ENCODE measurements at places on chromosomes 1 and 21. TPM values are rescaled to one million over a fixed set of nuclear protein-coding genes. Genes with fewer than 3 reads are reported as not detected.

DNA sequence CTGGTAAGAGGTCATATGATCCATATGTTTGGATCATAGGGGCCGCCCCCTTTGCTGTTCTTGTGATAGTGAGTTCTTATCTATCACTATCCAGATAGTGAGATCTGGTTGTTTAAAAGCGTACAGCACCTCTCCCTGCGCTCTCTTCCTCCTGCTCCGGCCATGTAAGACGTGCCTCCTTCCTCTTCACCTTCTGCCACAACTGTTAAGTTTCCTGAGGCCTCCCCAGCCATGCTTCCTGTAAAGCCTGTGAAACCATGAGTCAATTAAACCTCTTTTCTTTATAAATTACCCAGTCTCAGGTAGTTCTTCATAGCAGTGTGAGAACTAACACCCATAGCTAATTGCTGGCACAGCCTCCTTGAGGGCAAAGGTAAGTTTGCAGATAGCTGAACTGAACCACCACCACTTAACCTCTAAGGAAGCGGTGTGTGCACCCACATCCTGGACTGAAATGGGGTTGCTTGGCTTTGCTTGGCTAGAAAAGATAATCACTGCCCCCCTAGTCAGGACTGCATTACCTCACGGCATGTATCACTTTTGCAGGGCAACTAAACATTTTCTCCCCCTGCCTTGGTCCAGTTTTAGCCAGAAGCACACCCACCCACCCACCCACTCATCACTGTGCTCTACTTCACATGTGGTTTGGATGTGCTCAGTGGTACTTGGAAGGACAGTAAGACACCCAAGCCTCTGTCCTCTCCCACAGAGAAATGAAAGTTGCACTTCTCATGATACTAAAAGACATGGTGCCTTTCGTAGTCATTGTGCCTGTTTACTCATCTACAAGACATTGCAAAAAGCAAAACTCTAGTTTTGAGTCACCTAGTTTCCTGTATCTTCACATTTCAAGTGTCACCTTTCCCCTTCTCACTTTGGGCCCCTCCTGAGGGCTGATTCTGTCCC, 23.1 kb upstream of the PTAFR start:
- DNase-seq = no peak

DNA sequence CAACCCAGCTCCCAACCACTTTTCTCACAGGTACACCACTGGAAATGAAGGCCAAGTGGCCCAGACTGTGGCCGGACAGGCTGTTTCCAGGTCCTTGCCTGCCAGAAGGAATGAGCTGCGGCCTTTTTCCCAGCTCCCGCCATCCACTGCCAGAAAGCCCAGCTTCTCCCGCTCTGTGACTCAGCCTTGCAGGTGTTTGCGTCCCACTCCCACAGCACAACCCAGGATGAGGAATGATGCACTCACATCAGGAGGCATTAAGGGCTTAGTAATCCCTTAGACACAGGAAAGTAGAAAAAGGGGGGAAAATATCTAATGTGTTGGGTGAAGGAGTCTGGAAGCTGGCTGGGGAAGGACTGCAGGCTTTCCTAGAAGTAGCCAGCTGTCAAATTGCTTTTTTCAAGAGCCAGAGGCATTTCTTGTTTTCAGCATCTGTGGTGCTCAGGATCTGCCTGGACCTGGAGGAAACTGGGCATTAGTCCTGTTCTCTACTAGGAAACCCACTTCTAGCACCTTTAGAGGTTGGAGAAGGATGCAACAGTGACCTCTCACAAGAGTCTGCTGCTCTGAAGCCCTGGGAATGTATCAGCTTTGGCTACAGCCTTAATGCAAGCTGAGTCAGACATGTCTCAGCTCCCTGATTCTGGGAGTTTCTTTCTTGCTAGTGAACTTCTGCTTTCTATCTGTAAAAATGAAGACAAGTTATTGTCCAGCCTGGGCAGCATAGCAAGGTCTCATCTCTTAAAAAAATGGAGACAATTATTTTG, 13.2 kb upstream of the MAP1LC3C start:
- DNase-seq = no peak

GRCh38 chr1:112727716-112728115, 12.6 kb upstream of the PPM1J start:
- no peak for DNase-seq

DNA sequence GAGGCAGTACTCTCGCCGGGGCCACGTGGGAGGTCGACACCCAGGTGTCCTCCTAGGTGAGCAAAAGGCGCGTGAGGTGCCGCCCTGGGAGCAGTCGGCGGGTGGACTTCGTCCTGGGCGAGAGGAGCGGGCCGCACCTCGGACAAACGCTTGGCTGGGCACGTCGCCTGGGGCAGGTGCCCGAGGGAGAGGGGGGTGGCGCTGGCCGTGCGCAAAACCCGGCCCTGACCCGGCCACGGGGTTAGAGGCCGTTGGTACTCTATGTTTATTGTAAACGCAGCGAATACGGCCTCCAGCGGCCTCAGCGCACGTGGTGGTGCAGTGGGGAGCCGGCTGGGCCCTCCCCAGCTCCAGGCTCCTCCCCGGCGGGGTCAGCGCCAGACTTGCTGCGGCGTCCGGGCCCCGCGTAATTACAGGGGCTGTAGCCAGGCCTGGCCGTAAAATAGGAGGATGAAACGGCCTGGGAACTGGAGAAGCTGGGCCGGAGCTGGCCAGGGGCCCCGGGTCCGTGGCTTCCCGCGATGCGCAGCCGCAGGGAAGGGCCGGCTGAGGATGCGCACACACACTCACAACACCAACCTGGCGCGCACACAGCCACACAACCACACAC, 1.6 kb upstream of the EFNA1 start:
- no peak for DNase-seq

DNA sequence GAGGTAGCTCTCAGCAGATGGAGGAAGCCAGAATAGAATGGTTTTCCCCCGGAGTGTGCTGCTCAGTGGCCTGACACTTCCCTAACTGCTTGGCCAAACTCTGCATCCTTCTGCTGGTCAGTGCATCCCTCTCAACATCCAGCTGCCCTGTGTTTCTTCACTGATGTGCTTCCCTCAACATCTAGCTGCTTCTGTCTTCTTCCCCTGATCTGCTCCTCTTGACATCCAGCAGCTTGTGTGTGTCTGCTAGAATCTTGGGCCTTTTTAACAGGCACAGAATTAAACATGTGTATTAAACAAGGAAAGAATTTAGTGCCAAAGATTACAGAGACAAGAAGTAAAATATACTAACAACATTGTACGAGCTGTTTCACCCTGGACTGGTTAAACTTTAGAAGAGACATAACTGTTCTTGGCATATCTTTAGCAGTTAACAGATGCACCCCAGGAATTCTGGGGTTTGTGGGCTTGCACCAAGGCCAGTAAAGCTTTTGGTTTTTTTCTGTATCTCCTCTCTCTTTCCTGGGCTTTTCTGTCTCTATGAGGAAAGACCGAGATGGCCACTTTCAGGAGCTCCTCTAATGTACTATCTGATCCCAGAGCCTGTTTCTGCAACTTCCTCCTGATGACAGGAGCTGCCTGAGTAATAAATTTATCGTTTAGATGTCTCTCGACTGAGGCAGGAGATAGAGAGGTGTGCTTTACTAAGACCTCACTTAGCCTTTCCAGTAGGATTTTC, 34.8 kb upstream of the HSD3B1 start:
- peak; percentile 33 for DNase-seq

- no peak for DNase-seq
Measured at GRCh38 chr1:145967288-145967687, 2.8 kb downstream of the POLR3GL start.

DNA sequence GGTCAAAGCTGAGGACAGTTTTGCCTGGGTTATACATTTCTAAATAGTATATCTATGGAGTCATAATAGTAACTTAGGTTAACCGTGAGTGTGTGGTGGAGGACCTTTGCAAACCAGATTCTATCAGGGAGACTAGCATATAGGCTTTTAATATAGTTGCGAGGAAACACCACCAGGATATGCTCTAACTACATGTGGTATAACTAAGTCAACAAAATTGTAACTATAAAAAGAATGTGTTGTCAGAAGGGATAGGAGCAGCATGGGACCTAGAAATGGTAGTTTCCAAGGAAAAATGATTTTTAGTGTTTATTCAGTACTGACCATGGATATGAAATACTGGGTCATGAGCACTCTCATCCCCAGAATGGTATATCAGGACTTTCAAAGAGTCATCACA, 338.1 kb downstream of the TGFB2 start:
- no peak for DNase-seq

DNA sequence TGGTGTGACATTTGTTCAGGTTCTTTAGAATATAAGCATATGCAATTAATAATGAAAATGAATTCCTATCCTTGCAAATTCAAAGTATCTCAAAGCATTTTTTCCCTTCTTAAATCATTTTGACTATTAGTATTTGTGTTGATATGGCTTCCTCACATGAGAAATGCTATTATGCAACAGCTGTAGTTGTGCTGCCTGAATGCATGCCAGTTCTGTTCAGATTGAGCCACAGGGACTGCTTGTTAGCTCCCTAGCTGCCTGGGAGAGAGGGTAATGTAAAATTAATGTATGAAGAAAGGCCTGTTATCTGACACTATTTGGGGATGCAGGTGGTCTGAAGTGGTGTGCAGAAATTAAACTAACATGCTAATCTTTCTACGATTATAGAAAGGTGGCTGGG, 45.5 kb downstream of the CACHD1 start:
- DNase-seq = no peak

- DNase-seq = no peak
Measured at GRCh38 chr1:76027341-76027740, 47.2 kb upstream of the ST6GALNAC3 start.

GRCh38 chr1:224851210-224851847, 78.1 kb upstream of the DNAH14 start:
- DNase-seq = no peak

- no peak for DNase-seq
Measured at GRCh38 chr1:37930246-37931101, 16.4 kb downstream of the INPP5B start.

DNA sequence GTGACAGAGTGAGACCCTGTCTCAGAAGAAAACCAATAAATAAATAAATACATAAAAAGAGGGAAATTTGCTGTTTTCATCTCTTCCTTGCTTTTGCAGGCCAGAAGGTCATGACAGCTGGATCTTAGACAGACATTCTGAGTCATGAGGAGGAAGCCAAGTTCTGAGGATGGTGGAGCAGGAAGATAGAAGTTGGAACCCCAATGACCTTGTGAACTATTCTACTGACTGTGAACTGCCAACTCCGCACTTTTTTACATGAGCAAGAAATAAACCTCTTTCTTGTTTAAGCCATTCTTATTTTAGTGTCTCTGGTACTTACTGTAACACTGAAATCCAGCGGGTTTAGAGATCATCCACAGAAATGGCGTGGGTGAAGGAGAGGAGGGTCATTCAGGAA, 8.5 kb downstream of the CD84 start:
- no peak for DNase-seq

DNA sequence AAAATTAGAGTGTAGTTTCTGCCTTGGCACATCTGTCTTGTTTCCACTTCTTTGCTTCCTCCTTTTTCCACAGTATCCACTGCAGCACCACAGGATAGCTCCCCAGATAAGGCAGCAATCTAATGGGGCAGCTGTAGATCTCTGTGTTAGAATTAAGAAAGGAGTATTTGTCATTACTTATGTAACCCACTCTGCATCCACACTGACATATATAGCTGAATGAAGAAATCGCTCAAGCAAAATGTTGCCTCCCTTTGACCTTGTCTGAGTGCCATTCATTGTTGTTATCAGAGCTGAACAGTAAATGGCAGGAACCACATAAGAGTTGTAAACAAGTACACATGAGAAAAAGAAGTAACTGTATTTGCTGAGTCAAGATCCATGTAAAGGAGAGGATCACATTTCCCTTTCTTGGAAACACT, 45.9 kb upstream of the DPH5 start:
- no peak for DNase-seq

DNA sequence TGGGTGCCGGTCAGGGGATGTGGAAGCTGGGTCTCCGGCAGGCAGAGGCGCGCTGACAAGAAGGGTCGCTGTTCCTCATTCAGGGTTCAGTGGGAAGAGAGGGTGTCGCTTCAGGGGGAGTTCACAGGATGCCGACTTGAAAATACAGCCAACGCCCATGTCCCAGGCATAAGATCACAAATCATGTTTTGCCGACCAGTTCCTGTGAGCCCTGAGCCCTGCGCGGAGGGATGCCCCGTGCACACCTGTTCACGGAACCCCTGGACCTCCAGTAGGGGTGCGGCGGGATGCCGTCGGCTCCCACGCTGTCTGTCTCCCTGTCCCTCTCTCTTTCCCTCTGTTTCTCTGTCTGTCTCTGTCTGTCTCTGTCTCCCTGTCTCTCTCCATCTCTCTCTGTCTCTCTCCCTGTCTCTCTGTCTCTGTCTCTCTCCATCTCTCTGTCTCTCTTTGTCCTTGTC, 26.8 kb downstream of the TP73 start:
- no peak for DNase-seq

DNA sequence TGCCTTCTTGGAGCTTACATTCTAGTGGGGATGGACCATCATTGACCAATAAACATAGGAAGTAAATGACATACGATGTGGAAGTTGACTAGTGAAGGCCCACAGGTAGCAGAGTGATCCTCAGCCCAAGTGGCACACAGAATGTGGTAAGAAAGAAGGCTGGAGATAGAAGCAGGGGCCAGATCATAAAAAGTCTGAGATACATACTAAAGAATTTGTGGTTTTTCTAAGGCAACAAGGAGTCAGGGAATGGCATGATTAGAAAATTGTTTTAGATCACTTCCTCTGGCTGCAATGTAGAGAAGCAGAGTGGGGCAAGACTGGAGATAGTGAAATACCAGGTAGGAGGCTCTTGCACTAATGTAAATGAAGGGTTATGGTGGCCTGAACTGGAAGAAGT, 154.0 kb downstream of the VPS13D start:
- DNase-seq = no peak

DNA sequence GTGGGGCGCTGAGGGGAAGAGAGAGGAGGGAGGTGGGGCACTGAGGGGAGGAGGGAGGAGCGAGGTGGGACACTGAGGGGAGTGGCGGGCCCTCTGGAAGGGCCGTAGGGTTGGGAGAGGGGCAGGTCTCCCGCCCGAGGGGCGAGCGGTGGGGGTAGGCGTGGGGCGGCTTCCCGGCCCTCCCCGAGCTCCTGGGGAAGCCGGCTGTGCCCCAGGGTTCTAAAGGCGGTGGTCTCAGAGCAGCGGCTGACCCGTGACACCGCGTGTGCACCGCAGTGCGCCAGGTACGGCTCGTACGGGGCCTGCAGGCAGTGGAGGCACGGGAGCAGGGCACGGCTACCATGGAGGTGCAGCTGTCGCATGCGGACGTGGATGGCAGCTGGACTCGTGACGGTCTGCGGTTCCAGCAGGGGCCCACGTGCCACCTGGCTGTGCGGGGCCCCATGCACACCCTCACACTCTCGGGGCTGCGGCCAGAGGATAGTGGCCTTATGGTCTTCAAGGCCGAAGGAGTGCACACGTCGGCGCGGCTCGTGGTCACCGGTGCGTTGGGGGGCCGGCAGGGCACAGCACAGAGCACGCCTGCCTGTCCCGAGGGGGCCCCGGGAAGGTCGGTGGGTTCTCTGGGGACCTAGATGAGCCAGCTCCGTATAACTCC, 68.5 kb downstream of the OBSCN start:
- no peak for DNase-seq

GRCh38 chr1:246569248-246570238, 3.3 kb downstream of the CNST start:
- no peak for DNase-seq

CRP gene
- total RNA-seq = not detected

MAN1C1 gene
- 18.2 TPM for total RNA-seq

KCNQ4 gene
- 2.0 TPM for total RNA-seq

PLA2G2D gene
- total RNA-seq = not detected

SLC35F3 gene
- total RNA-seq = 0.32 TPM

All from urinary bladder (tissue), 4 donors.